Mammary epithelial cell (primary cell): ENCODE measurements at places on chromosomes 2 and 18.

GRCh38 chr2:173989160-173989883, 24.1 kb upstream of the SP3 start:
- DNase-seq, result no peak

DNA sequence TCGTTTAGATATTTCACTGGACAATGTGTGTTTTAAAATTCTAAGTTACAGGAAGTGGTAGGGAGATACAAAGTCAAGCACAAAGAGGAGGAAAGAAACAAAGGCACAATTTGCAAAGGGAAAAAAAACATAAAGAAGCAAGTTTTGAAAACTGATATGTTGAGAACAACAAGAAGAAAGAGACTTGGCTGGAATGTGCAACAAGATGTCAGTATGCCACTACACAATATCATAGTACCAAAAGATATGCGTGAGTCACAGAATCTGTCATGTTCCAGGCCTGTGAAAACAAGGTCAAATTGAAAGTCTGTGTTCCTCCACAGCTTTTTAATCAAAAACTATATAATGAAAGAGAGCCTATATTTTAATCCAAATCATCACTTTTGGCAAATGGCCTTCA, 12.0 kb downstream of the EXOC6B start:
- peak; percentile 42 for DNase-seq

- DNase-seq, result peak; percentile 72
Measured at GRCh38 chr2:218398437-218399390, 954 bp upstream of the CTDSP1 start.

GRCh38 chr2:84946204-84947009, 24.6 kb upstream of the KCMF1 start:
- DNase-seq, result peak; percentile 99

- no peak for DNase-seq
Measured at GRCh38 chr18:26653943-26654615, 105.7 kb upstream of the KCTD1 start.

DNA sequence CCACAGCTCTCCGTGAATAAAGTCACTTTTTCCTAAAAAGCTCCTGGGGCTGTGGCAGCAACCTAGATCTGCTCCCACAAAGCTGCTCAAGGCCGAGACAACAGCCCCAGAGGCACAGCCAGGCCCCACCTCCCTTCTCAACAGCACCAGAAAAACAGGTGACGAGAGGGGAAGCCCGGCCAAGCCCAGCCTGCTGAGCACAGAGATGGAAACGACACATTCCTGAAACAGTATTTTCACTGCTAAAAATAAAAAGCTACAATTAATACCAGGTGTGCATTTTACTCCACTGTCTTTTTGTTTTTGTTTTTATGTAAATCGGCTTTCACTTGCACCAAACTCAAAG, 199.3 kb downstream of the HDAC4 start:
- DNase-seq, result no peak

DNA sequence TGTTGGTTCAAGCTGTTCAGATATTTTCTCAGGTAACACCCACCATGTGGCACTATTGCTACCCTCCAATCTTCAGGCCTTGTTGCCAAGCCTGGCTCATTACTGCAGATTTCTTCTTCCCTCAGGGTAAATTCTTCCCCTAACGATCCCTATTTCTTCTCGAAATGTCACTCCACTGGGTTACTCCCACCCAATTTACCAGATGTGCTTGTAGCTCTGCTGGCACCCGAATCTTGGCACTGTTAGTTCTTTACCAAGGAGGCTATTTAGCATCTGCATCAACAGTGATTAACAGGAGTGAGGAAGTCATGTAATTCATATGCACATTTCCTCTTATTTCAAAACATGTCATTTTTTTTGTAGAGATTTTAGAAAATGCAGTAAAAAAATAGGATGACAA, 217.1 kb upstream of the CYRIA start:
- no peak for DNase-seq

GRCh38 chr2:105747254-105747894, 2.7 kb downstream of the NCK2 start:
- DNase-seq, result peak; percentile 61

GRCh38 chr2:69386360-69386759, 667 bp downstream of the GFPT1 start:
- no peak for DNase-seq

GRCh38 chr2:216339456-216340279, 32.6 kb downstream of the MARCHF4 start:
- DNase-seq, result no peak

- DNase-seq, result no peak
Measured at GRCh38 chr18:21047126-21047525, 64.5 kb downstream of the ROCK1 start.

GRCh38 chr18:57062844-57063243, 84.0 kb upstream of the BOD1L2 start:
- DNase-seq, result no peak

- peak; percentile 92 for DNase-seq
Measured at GRCh38 chr18:79062806-79063205, 6.4 kb upstream of the ATP9B start.

GRCh38 chr2:69578198-69578540, 65.4 kb downstream of the AAK1 start:
- no peak for DNase-seq

- DNase-seq, result peak; percentile 50
Measured at GRCh38 chr2:100819370-100820272, at the start of gene NPAS2. NPAS2 (plus strand) TSS chr2:100820139; CDS start chr2:100904755, 84,616 bp downstream.

DNA sequence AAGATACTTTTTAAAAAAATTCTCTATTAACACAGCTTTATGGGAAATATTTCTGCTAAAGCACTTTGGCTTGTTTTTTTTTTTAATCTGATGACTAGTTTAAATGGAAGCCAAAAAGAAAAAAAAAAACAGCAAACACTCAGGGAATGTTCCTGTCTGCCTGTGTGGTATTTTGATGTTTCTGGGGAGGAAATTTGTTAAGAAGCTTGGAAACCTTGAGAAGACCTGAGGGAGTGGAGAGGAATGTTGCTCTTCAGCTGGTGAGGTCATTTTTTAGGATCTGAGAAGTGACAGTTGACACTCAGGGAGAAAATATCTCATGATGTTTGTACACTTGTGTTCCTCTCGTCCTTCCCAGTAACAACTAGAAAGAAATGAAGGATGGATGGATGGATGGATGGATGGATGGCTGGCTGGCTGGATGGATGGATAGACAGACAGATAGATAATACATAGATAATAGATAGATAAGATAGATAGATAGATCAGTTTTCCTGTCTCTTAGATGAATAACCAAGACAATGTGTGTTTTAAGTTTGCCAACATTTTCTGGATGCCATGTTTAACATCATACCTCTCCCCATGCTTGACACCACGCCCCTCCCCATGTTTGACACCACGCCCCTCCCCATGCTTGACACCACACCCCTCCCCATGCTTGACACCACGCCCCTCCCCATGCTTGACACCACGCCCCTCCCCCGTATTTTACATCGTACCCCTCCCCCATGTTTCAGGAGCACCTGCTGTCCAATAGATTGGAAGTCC, 84.8 kb downstream of the CTIF start:
- peak; percentile 60 for DNase-seq

- no peak for DNase-seq
Measured at GRCh38 chr2:129903586-129904425, 75.7 kb upstream of the RAB6C start.

- peak; percentile 40 for DNase-seq
Measured at GRCh38 chr2:209556354-209556961, 132.6 kb downstream of the MAP2 start.

- no peak for DNase-seq
Measured at GRCh38 chr18:52869349-52869923, 529.4 kb downstream of the DCC start.

GRCh38 chr2:206968134-206969086, 29.1 kb downstream of the CPO start:
- DNase-seq, result peak; percentile 62

DNA sequence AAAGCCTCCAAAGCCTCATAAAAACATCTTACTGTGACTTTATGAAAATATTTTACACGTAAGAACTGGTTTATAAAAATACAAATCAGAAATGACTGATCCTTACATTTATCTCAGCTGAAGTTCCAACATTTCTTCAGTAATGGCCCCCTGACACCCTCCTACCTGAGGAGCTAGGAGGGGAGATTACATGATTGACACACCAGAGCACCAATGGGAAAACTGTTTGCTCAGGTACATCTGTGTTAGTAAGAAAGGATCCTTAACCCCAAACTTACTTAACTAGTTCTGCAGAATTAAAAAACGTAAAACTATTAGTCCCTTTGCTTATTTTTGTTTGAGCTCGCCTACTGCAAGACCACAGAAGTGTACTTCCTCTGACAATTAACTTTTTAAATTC, 27.0 kb downstream of the ENOSF1 start:
- no peak for DNase-seq

DNA sequence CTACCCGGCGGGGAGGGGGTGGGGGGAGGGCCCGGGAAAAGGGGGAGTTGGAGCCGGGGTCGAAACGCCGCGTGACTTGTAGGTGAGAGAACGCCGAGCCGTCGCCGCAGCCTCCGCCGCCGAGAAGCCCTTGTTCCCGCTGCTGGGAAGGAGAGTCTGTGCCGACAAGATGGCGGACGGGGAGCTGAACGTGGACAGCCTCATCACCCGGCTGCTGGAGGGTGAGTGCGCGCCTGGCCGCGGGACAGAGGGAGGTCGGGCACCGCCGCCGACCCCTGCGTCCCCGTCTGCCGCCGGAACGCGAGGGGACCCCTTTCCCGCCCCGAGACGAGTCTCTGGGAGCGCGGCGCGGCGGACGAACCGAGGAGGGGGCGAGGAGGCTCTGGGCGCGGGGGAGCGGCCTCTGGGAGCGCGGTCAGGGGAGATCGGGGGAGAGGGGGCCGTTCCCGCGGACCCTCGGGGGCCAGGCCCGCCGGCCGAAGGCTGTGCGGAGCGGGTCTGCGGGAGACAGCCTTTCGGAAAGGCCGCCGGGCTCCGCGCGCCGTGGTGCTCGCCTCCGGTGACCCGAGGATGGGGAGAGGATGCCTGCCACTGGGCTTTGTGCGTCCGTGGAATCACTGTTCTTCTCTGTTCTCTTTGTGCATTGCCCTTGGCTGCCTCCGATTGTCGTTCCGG, 463 bp downstream of the PPP1CB start:
- DNase-seq, result peak; percentile 12

DNA sequence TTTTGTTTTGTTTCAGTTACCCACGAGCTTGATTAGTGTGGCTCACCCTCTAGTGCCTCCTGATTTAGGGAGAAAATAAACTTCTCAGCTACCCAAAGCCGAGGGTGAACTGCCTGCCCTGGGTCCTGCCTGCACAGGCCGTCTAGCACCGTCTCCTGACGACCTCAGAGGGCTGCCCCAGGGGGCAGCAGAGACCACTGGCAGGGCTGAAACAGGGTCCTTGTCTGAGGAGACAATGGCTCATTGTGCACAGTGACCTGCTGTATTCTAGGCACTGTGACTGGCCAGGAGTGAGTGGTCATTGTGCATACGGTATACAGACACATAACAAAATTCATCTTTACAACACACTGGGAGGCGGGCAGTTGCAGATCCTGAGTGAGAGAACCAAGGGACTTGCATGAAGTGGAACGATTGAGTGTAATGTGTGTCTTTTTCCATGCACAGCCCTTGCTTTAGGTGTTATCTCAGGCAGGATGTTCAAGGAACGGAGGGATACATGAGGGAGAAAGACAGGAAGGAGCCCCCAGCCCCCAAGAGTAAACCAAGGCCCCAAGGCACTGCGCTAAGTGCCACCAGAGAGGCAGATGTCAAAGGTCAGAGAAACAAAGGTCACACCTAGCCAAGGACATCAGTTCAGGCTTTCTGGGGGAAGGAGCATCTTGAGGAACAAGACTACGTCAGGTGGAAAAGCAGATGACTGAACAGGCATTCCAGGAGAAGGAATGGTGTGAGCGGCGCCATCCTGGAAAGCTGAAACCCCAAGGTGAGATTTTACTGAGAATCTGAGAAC, 421.3 kb downstream of the LPIN1 start:
- no peak for DNase-seq

DNA sequence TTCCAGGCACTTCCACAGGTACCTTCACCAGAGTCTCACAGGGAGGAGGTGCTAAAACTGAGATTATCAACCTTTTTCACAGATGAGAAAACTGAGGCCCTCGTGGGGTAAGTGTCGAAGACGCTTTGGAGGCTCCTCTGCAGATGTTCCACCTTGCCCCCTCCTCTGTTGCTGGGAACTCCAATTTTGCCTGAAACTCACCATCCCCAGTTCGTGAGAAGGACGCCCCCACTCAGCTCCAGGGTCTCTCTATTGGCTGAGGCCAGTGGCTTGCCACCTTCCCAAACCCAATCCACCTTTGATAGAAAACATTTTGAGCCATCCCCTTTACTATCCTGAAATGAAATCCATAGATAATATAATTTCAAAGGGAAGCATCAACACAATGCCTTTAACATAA, 109.1 kb downstream of the CYP26B1 start:
- DNase-seq, result no peak

- DNase-seq, result peak; percentile 86
Measured at GRCh38 chr18:26549263-26550094, 1.1 kb upstream of the KCTD1 start.

DNA sequence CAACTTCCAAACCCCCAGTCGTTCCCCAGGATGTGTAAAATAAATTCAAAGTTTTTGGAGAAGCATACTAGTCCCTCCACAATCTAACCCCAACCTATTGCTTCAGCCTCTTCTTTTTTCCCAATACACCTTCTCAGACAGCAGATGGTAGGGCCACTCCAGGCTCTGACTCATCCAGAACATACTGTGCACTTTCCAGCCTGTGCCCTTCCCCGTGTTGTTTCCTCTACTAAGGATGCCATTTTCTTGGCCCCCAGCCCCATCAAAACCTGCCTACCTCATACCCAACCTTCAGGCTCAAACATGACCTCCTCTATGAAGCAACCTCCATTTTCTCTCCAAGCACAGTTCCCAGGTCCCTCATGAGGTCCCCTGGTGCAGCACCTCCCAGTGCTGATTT, 669.3 kb downstream of the BCL11A start:
- DNase-seq, result peak; percentile 5

- DNase-seq, result no peak
Measured at GRCh38 chr18:40882468-40882867, 1072.6 kb upstream of the PIK3C3 start.

- peak; percentile 43 for DNase-seq
Measured at GRCh38 chr2:60855989-60856669, 25.2 kb upstream of the REL start.

- DNase-seq, result no peak
Measured at GRCh38 chr2:30351116-30351515, 95.9 kb upstream of the LCLAT1 start.

DNA sequence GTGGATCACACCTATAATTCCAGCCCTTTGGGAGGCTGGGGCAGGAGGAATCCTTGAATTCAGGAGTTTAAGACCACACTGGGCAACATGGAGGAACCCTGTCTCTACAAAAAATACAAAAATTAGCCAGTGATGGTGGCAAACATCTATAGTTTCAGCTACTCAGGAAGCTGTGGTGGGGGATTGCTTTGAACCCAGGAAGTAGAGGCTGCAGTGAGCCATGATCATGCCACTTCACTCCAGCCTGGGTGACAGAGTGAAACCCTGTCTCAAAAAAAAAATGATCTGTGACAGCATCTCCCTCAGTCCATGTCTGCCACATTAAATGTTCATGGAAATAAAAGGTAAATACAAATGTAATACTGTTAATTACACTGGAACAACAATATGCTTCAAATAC, 121.4 kb upstream of the COL5A2 start:
- DNase-seq, result no peak

- DNase-seq, result peak; percentile 71
Measured at GRCh38 chr18:11955239-11956029, 25.9 kb upstream of the IMPA2 start.
